ENCODE measurements at places on chromosomes 6 and 20.
A peak's percentile ranks its signal among the peaks of the same experiment; 100 is the strongest.

- no peak for DNase-seq
Measured at GRCh38 chr6:72939004-72939403, 286.3 kb downstream of the KHDC1L start.

GRCh38 chr20:45322952-45323383, 14.9 kb upstream of the MATN4 start:
- DNase-seq: no peak

- DNase-seq: no peak
Measured at GRCh38 chr20:36745234-36745926, 510 bp downstream of the NDRG3 start.

- no peak for DNase-seq
Measured at GRCh38 chr6:35668744-35669450, 19.8 kb downstream of the FKBP5 start.

DNA sequence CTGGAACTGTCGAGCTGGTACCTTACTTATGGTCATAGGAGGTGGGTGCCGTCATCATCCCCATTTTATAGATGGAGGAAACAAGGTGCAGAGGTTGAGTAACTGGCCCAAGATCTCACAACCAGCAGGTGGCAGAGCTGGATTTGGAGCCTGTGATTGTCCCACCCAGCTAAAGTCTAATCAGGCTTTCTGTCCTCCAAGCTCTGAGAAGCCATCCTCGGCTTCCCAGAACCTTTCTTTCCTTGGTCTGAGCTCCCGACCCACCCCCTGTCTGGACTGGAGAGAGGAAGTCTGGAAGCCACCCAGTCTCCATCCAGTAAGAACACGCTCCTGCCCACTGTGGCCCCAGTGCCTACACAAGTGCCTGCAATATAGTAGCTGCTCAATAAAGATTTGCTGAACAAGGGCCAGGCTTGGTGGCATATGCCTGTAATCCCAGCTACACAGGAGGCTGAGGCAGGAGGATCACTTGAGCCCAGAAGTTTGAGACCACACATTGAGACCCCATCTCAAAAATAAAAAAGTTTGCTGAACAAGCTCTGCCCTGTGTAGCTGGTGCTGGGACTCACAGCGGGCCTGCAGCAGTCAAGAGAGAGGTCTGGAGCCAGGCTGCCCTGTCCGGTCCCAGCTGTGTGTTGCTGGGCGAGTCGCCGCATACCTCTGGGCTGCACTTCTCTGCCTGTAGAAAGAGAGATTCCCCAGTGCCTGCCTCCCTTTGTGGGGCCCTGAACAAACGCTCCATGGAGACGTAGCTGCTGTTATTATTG, 32.5 kb upstream of the DLGAP4 start:
- peak; percentile 52 for DNase-seq

GRCh38 chr6:34658605-34659265, 37.8 kb downstream of the ILRUN start:
- no peak for DNase-seq

DNA sequence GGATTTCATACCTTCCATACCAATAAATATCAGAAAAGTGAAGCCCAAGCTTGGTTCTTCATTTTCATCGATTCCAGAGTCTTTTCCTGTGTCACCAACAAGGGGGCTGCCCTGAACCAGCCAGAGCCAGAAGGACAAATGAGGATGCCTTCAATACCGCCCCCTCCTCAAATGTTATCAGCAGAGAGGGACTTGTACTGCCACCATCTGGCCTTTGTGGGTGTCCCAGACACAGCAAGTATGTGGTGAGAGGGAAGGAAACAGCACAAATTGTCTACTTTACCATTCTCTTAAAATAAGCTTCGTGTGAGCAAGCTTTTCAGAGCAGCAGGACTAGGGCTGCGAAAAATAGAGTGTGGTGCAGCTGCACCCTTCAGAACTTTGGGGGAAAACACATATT, 165.3 kb downstream of the SOBP start:
- DNase-seq: no peak

GRCh38 chr20:14879020-14879697, 541.7 kb upstream of the FLRT3 start:
- DNase-seq: no peak

GRCh38 chr20:21381619-21382018, 15.7 kb downstream of the NKX2-4 start:
- DNase-seq: no peak

DNA sequence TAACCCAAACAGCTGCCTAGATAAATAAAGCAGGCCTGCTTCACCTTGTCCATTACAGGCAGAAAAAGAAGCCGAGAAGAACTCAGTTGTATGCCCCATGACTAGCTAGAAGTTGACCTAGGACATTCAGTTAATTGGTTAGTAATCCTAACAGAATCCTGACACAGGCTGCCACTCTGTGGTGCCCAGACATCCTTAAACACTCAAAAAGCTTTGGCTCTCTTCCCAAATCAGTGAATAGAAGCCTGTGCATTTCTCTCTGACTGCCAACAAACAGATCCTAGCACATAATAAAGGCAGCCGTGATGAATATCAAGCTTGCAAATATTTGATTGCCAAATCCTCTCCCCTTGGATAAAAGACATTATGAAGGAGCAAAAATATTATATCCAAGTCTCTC, 519.1 kb upstream of the EYS start:
- DNase-seq: no peak

DNA sequence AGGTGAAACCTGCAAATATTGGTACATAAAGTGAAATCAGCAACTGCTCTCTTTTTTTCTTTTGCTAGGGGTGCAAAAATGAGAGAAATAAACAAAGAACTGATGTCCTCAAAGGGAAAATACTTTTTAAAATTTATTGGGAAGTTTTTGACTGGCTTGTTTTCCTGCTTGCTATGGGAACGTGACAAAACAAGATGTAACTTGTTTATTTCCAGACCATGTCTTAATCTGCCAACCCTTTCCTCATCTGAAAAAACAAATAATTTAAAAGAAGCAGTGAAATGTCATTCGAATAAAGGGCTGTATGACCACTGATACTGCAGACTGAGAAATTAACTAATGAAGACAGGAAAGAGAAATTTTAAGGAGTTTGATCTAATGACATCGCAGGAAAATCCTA, 221.9 kb downstream of the CBLN4 start:
- no peak for DNase-seq

DNA sequence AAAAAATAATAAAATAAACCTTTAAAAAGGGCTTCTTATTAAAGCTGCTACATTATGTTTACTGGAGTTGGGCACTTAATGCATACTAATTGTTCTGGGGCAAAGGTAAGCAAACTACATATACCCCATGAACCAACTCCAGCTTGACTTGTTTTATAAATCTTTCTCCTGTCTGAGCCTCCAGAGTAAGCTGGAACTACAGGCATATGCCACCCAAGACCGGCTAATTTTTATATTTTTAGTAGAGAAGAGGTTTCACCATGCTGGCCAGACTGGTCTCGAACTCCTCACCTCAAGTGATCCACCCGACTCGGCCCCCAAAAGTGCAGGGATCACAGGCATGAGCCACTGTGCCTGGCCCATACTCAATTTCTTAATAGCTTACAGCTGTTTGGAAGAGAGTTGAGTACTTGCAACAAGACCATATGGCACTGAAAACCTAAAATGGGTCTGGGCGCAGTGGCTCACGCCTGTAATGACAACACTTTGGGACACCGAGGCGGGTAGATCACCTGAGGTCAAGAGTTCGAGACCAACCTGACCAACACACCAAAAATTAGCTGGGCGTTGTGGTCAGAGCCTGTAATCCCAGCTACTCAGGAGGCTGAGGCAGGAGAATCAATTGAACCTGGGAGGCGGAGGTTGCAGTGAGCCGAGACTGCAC, 19.9 kb downstream of the ROMO1 start:
- no peak for DNase-seq

DNA sequence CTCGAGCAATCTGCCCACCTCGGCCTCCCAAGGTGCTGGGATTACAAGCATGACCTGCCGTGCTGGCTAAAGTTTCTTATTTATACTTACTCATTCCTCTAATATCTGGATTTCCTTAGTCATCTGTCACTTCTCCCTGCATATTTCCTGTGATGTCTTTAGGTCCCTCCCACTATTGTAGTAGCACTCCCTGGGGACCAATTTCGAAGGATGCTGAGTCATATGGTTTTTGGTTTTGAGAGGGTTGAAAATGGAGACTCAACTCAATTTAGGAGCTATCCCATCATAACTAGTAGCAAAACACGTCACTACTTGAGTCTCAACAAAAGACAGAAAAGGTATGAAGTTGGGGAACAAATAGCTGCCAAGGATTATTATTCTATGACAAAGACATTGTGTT, 20.2 kb downstream of the MCUR1 start:
- DNase-seq: no peak

DNA sequence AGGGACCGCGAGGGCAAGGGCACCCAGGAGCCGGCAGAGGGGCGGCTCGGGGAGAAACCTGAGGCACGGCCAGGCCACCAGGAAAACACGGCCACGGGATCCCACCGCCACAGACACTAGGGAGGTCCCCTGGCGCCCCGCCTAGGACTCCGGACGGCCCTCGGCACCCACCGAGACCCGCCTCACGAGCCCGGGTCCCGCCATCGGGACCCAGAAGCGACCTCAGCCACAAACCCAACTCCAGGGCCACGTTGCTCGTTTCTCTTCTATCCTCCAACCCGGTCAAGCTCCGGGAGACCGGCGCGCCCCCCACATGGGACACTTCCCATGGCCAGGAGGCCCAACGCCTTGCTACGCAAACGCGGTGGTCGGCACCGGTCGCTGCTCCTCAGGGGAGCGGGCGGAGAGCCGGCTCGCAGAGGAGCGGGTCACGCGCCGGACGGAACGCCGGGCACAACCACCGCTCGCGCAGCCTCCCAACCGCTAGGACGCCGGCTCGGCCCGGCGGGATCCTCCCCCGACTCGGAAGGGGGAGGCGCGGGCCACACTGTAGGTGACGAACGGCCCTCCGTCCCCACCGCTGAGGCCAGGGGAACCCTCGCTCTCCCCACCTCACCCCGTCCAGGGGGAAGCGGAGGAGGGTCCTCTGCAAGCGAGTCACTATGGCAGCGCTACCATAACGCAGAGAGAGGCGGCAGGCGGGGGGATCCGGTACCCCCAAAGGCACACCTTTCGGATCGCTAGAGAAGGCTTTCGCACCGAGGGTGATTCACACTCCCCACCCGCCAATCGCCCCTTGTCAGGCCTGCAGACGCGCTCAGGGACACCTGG, 1514.1 kb upstream of the DEFB115 start:
- no peak for DNase-seq

Measured in activated CD8-positive, alpha-beta memory T cell treated with anti-CD3 and anti-CD28 coated beads for 24 hours (primary cell).